GDM1 (cell line): ENCODE measurements at places on chromosomes 7 and 10.

DNA sequence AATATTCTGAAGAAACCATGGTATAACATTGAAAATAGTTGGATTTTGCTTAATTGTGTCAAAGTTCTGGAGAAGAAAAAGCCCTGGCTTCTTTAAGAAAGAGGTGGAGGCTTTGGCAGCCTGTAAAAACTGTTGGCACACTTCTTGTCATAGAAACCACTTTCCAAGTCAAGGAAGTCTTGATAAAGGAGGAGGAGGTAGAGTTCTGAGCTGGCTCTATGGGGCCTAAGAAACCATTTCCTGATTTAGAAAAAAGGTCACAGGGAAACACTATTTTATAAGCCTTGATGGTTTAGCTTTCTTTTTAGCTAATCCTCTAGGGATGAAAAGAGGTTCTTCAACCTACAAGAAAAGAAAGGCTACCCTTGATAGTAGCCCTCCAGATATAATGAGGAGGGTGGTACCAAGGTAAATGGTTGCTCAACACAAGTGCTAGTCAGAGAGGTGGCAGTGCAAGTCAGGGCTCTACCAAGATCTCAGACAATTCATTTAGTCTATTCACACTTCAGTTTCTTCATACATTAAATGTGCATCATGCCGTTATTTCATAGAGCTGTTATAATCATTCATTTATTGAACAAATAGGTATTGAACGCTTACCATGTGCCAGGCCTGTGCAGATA is 346.9 kb downstream of the RNLS start:
- DNase-seq, result peak; percentile 22

GRCh38 chr10:93357680-93358079 is 124.5 kb downstream of the MYOF start:
- peak; percentile 41 for DNase-seq

DNA sequence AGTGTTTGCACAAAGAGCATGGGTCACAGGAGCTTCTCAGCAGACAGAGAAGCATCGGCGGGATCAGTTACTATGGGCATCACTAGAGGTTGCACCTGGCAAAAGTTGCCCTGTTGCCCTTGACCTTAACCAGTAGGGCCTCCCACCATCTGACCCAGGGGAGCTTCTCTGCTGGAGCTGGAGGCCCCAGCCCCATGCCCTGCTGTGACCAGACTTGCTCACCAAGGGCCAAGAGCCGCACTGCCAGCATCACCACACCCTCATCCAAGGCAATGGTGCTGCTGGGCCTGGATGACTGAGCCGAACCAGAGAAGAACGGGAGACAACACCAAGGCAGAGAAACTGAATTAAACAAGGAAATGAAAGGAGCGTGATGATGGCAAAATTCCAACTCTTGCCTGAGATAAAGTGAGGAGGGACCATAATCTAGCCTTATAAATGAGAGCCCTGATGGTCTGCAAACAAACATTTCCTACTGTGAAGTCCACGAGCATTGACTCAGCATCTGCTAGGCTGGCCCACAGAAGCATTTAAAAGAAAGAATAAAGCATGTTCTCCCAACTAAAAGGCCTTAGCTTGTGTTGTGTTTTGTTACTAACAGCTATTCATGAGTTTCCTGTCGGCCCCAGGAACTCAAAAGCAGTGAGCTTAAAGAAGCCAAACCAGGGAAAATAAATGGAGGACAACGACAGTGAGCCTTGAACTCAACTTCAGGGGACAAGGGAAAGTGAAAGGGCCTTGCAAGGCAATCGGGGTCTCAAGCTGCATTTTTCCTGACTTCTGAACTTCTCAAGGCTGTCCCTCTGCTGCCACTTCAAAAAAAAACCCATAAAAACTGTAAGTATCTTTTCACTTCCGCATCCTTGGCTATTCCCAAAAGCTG is 60.4 kb downstream of the AFAP1L2 start:
- DNase-seq, result no peak

- DNase-seq, result no peak
Observed at GRCh38 chr10:124200011-124200410, 106.6 kb upstream of the CHST15 start.

GRCh38 chr7:12670743-12671520 is 16.5 kb upstream of the ARL4A start:
- no peak for DNase-seq

- no peak for DNase-seq
Observed at GRCh38 chr10:124605856-124606812, 138.0 kb downstream of the FAM53B start.

DNA sequence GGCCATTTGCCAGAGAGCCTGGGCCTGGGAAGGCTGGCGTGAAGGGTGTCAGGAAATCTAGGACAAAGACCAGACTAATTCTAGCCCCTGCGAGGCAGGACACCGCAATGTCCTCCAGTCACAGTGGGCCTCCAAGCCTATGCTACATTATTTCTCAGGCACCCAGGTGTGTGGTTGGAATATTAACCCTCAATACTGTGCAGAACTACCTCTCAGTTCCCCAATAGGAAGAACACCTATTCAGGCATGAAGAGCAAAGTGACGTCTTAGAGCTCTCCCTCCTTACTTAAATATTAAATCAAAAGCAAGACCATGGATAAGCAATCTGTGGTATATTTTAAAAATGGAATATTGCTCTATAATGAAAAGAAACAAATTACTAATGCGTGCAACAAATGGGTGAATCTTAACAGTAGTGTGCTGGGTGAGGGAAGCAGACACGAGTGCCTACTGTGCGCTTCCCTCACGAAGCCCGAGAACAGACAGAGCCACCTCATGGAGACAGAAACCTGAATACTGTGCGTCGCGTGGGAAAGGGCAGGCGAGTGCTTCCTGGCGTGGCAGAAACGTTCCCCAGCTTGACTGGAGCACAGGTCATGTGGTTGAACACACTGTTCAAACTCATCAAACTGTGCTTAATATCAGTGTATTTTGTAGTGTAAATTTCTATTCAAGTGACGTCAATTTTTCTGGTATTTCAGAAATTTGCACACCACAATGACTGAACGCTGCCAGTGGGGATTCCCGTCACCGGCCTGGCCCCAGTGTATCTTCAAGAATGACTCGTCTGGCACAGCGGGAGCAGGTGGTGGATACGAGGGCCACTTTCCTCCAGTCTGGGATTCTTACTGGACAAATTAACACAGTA is 15.5 kb upstream of the PTPRN2 start:
- no peak for DNase-seq

DNA sequence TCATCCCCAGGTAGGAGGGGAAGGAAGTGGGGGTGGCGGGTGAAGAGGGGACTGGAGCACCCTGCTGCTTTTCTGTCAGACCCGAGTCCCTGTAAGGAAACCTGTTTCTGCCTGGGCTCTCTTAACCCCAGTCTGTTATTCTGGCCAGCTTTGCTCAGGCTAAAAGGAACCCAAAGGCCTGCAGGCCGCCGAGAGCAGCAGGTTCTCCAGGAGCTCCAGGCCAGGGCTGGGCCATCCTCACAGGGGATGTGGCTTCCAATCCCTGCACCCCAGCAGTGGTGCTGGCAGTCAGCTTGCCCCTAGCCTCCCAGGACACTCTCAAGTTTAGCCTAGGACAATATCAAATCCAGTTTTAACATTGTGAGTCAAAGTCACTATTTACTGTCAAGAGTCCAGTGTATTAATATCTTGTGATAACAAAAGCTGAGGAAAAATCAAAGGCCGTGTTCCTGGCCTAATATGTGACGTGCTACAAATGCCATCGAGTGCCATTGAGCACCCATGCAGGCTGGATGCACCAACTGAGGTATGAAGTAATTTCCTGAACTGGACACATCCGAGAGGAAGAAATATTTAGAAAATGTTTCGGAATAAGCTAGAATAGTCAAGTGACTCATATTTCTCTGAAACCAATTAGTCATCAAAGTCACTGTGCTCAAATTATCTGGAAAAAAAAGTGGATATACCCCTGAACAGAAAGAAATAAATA is 7.0 kb downstream of the PKD1L1 start:
- DNase-seq, result no peak

DNA sequence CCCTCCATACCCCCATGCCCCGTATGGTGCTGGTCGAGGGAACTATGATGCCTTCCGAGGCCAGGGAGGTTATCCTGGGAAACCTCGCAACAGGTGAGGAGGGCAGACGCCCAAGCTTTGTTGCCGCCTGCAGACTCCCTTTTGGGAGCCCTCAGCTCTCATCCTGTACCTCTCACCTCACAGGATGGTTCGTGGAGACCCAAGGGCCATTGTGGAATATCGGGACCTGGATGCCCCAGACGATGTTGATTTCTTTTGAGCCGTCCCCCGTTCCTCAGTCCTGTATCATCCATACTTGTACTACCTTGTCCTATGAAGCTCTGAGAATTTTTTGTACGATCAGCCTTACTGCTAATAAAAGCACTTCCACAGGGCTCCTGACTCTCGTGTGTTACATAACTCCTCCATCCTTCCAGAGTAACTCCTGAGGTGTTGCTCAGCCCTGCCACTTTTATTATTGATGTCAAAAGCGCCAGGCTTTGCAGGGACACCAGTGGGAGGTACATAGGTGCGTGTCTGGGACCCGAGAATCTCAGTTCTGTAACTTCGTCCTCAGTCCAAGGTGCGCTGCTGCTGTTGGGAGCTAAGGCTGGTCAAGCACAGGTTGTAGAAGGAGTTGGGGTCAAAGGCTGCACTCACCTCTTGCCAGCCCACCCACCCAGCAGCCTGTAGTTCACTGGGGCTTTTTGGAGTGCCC is 1.1 kb downstream of the UFSP1 start:
- DNase-seq, result no peak

DNA sequence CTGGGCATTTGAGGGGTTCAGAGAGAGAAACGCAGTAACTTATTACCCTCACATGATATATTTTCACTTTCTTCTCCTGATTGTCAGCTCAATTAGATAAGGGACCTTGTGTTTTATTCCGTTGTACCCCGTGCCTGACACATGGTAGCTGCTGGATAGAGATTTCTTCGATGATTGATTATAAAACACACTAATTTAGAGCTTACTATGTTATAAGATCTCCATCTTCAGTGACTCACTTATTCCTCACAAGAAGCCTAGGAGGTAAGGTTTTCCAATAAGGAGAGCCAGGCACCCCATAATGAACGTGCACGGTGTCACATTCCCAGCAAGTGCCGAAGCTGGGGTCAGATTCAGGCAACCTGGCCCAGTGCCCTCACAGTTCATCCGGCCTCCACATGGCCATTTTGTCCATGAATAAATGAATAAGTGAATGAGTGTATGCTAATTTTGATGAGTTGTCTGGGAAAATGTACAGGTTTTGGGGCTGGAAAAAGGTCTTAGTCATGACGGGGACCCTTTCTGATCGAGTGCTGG is 138.1 kb upstream of the CDCA7L start:
- no peak for DNase-seq

GRCh38 chr7:2157473-2158279 is 75.1 kb downstream of the MAD1L1 start:
- DNase-seq, result no peak

GRCh38 chr10:86357676-86358075 is 8.9 kb downstream of the GRID1 start:
- DNase-seq, result no peak

GRCh38 chr7:94908323-94909178 is 1.2 kb downstream of the PPP1R9A start:
- DNase-seq, result no peak

- peak; percentile 79 for DNase-seq
Observed at GRCh38 chr10:5479481-5480161, 19.7 kb downstream of the CALML5 start.

GRCh38 chr10:132332433-132332754 is 401 bp downstream of the LRRC27 start:
- no peak for DNase-seq

GRCh38 chr10:50544857-50545429 is 78.8 kb downstream of the SGMS1 start:
- no peak for DNase-seq

GRCh38 chr7:128351296-128352152 is 7.8 kb upstream of the RBM28 start:
- no peak for DNase-seq

- peak; percentile 29 for DNase-seq
Observed at GRCh38 chr7:16982640-16983350, 101.0 kb upstream of the AGR3 start.

- DNase-seq, result no peak
Observed at GRCh38 chr7:16412274-16413254, 8.8 kb downstream of the CRPPA start.

- DNase-seq, result peak; percentile 44
Observed at GRCh38 chr7:21355406-21355874, 72.4 kb upstream of the SP4 start.

DNA sequence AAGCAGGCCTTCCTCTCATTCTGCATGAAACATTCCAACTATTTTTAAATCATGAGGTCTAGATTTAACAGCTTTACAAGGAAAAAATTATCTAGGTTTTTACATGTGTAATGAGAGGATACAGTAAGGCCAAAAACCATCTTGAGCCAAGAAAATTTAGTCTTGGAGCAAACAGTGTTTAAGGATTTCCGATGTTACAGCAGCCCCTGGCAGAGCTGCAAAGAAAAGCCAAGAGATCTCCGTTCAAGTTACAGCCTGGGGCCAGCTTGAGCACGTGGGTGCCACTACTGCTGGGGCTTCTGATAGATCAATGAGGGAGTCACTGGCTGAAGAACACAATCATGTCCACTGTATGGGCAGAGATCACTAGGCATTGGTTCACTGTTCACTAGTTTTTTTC is 156.2 kb downstream of the EVX1 start:
- no peak for DNase-seq

- DNase-seq, result no peak
Observed at GRCh38 chr7:82071468-82071867, 301.6 kb upstream of the HGF start.

DNA sequence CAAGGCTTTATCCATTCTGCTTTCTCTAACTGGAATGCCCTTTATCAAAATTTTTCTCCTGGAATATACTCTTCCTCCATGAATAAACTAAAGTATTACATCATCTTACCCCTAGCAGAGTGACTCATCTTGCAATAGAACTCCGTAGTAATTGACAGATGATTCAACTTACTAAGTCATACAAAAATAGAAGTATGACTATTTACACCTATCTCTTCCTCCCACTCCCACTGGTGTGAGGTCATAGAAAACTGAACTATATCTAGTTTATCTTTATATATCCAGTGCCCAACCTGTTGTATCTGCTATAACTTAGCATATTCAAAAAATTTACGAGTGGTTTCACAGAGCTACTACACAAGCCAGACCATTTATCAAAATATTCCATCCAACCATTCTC is 26.1 kb downstream of the ABCB1 start:
- no peak for DNase-seq

- DNase-seq, result no peak
Observed at GRCh38 chr7:151367284-151367683, 25.7 kb downstream of the NUB1 start.

DNA sequence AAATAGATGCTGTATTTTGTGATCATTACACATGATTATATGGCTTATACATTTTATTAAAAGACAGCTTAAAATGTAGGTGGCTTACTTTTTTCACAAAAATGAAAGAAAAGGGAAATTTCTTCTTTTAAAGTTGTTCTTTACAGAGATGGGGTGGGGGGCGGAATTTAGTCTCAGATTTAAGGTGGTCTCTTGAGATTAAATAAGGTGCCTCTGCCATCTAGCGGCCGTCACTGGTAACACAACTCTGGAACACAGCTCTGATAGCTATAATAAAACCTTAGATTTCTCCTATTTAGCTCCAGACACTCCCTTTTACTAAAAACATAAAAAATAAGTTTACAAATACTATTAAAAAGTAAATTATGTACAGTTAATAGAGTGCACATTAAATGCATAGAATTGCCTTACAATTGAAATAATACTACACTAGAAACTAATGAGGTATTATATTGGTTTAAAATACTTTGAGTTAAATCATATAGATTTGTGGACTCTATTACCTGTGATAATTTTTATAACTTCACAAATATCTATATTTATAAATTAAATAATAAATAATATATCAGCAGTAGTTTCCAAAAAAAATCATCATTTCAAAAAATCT is 210.9 kb downstream of the DGKB start:
- DNase-seq, result no peak
